Fibroblast of the aortic adventitia (primary cell): ENCODE measurements at places on chromosomes 1 and 21.

- DNase-seq, result no peak
Measured at GRCh38 chr1:224226849-224227502, 43.9 kb downstream of the DEGS1 start.

- DNase-seq, result peak; percentile 75
Measured at GRCh38 chr1:109816175-109816811, 52.6 kb upstream of the EPS8L3 start.

DNA sequence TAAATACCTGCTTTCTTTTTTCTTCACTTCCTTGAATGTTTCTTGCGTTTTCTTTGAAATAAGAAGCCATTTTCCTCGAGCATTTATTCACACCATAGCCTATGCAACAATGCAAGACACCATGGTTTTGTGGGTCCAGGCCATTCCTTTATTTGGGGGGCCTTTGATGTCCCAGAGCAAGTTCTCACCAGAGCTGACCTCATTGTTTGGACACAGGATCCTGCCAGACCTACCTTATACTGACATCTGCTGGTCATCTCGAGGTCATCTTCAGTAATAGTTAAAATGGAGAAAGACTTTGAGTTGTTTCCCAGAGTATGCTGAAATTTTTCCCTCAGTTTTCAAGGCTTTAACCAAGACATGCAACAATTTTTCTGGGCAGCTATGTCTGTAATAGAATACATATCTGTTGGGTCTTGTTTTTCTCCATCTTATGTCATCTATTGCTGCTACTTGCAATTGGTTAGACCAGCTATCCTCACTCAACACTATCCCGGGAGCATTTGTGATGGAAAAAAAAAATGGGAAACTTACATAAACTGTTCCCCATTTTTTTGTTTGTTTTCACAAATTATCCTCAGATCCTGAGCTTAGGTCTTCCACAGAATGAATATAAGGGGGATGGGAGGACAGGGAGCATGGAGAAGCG, 34.0 kb upstream of the BACE2 start:
- peak; percentile 58 for DNase-seq

DNA sequence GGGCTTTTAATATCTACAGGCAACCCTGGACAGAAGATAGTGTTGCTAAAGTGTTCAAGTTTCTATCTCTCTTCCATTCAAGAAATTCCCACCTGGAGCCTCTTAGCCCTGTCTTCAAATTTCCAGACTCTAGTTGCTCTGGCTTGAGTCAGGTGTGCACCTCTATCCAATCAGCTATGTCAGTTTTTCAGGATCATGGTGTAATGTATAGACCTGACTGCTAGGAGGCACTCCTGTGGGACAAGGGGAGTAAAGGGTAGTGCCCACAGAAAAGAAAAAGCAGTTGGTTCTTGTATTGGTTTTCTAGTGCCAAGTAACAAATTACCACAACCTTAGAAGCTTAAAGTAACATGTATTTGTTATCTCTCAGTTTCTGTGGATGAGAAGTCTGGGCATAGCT, 6.2 kb upstream of the ZRANB2 start:
- DNase-seq, result no peak

- no peak for DNase-seq
Measured at GRCh38 chr1:116513956-116514355, 56.9 kb downstream of the CD58 start.
